ENCODE measurements at places on chromosomes 5 and 9. TPM values are rescaled to one million over a fixed set of nuclear protein-coding genes. Genes with fewer than 3 reads are reported as not detected.

Gene MYO10
- 1.0 TPM for total RNA-seq

Gene IL4
- total RNA-seq = 21.6 TPM

Gene SLC6A3
- not detected for total RNA-seq

Gene TLR4
- total RNA-seq = not detected

Gene PRSS3
- not detected for total RNA-seq

Gene ZSWIM6
- 8.9 TPM for total RNA-seq

Gene PCDHB15
- not detected for total RNA-seq

Gene CCDC152
- total RNA-seq = 5.5 TPM

Gene DNAJC18
- total RNA-seq = 29.8 TPM

Gene ACOT12
- not detected for total RNA-seq

Gene DMRTA1
- not detected for total RNA-seq

Gene OBP2B
- not detected for total RNA-seq

Gene ADRB2
- 0.21 TPM for total RNA-seq

Gene HTR1A
- not detected for total RNA-seq

Data from activated T-helper 2 cell treated with anti-CD3 and anti-CD28 coated beads, Interferon-gamma antibody, Interleukin-2, Interleukin-4, amounts not matched to agents 10 μg/mL and 5 μg/mL and 100 μg/mL, durations not matched to agents 14 hours and 24 hours and 36 hours (primary cell).